HCT116 (cell line): ENCODE measurements at places on chromosomes 16 and 17. TPM values are rescaled to one million over a fixed set of nuclear protein-coding genes. Genes with fewer than 3 reads are reported as not detected.

Gene KRT9
- 0.15 TPM for total RNA-seq

Gene OTOA
- not detected for total RNA-seq

Gene MRC2
- 10.7 TPM for total RNA-seq

Gene ZNF23
- total RNA-seq = 11.1 TPM

Gene TOX3
- not detected for total RNA-seq

Gene PSMC3IP
- total RNA-seq = 24.3 TPM

DNA sequence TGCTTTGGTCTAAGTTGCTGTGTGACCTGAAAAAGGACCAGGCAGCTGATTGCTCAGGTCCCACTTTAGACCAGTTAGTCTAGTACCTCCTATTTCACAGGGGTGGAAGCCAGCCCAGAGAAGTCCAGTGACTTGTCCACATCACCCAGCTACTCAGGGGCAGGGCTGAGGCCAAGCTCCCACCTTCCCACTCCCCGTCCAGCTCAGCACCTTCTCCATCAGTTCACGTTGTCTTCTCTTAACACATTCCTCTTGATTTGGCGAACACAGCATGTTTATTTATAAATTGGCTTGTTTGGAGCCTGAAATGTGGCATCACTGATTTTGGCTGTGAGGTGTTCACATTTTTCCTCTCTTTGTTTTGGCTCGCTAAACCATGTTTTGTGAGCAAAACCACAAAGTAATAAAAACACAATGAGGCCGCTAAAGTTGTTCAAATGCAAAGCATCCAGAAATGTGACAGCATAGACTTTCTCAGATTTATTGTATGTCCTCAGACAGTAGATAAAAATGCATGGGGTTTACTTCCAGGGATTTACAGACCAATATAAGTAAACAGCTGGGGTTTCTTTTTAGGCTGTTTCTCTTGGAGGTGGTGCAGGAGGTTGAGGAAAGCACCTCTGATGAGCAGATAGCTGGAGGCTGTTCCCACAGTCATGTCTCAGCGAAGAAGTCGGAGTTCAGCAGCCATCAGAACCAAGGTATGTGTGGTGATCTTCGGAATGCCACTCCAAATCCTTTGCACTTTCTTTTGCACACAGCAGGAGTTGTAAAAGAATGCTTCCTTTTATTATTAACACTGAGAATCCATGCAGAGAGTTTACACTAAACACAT is 88.4 kb downstream of the PLXDC1 start:
- H3K27ac ChIP-seq = no peak overlapping the region
- no peaks in the 10 kb centered on the region for H3K36me3 ChIP-seq
- no peak overlapping the region for H3K4me3 ChIP-seq
- H3K4me1 ChIP-seq = no peaks in the 10 kb centered on the region
- DNase-seq = no peak

DNA sequence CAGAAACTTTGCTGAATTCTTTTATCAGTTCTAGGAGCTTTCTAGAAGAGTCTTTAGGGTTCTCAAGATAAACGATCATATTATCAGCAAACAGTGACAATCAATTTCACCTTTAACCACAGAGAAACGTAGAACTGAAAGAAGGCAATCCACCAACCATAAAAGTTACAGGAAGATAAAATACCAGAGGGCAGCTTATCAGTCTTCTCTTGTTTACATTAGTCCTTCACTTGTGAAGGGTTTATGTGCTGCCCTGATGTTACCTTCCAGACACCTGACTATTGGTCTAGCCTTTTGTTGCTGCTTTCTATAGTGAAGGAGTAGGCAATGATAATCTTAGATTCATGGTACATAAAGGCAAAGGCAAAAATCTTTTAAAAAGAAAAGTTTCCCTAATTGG is 73.2 kb upstream of the EFCAB3 start:
- no peaks in the 10 kb centered on the region for H3K27me3 ChIP-seq
- no peak overlapping the region for H3K4me3 ChIP-seq
- no peaks in the 10 kb centered on the region for H3K36me3 ChIP-seq
- no peak for DNase-seq

- H3K4me3 ChIP-seq = peak overlapping the region; percentile 66
- DNase-seq = peak; percentile 72
- peak overlapping the region; percentile 88 for H3K27ac ChIP-seq
Measured at GRCh38 chr16:83953796-83954576, 946 bp downstream of the OSGIN1 start.

DNA sequence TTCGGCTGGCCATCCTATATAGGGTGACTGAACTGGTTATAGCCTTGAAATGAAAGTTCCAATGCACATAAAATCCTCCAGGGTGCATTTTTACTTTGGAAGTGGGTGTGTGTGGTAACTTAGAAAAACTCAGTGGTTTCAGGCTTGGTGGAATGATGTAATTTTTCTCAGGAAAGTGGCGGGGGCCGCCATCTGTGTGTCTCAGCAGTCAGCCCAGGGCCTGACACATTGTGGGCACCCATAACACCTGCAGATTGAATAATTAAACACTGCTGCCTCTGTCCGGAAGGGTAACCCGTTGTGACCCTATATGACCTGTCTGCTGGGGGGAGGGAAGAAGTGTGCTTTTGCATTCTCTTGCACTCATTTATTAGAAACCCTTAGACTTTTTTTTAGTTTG is 2.2 kb upstream of the PDP2 start:
- H3K4me1 ChIP-seq = peaks cover 17% of the 10 kb centered on the region
- DNase-seq = no peak
- no peaks in the 10 kb centered on the region for H3K27me3 ChIP-seq
- H3K4me3 ChIP-seq = no peak overlapping the region
- H3K36me3 ChIP-seq = no peaks in the 10 kb centered on the region
- H3K27ac ChIP-seq = no peak overlapping the region

GRCh38 chr16:2337431-2338296 is 2.9 kb downstream of the ABCA3 start:
- peaks cover 10% of the 10 kb centered on the region for H3K4me1 ChIP-seq
- no peak overlapping the region for H3K4me3 ChIP-seq
- no peak overlapping the region for H3K27ac ChIP-seq
- no peak for DNase-seq

DNA sequence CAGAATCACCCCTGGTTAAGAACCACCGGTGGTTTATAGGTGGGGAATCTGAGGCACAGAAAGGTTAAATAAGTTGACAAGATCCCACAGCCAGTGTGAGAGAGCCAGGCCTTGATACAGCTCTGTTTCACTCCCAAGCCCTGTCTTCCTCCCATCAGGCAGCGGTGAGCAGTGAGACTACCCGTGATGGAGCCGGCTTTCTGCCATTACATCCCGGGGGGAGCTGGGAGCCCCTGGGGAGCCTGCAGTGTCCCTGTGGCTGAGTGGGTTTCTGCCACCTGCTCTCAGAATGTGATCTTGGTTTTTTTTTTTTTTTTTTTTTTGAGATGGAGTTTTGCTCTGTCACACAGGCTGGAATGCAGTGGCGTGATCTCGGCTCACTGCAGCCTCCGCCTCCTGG is 66.4 kb downstream of the ABCC1 start:
- DNase-seq = no peak
- peaks cover 12% of the 10 kb centered on the region for H3K36me3 ChIP-seq
- H3K4me3 ChIP-seq = no peak overlapping the region
- H3K4me1 ChIP-seq = peaks cover 41% of the 10 kb centered on the region

DNA sequence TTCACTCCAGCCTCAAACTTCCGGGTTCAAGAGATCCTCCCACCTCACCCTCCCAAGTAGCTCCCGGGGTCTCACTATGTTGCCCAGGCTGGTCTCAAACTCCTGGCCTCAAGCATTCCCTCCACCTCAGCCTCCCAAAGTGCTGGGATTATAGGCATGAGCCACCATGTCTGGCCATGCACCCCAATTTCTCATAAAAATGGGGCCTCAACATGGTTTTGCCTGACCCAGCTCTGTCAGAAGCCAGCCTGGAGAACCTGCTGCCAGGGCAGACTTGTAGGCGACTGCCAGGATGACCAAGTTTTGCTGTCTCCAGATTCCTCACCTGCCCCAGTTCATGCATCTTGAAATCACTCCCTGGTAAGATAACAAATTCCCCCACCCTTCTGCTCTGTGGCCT is 82.9 kb downstream of the AIPL1 start:
- peaks cover 30% of the 10 kb centered on the region for H3K27me3 ChIP-seq
- no peak for DNase-seq
- no peaks in the 10 kb centered on the region for H3K4me1 ChIP-seq
- H3K27ac ChIP-seq = no peak overlapping the region

- H3K27ac ChIP-seq = no peak overlapping the region
- no peaks in the 10 kb centered on the region for H3K4me1 ChIP-seq
- peaks cover 12% of the 10 kb centered on the region; the same call in 1 of the 2 replicates for H3K27me3 ChIP-seq
- H3K36me3 ChIP-seq = no peaks in the 10 kb centered on the region
Measured at GRCh38 chr16:75761108-75761507, 34.8 kb upstream of the CPHXL start.

DNA sequence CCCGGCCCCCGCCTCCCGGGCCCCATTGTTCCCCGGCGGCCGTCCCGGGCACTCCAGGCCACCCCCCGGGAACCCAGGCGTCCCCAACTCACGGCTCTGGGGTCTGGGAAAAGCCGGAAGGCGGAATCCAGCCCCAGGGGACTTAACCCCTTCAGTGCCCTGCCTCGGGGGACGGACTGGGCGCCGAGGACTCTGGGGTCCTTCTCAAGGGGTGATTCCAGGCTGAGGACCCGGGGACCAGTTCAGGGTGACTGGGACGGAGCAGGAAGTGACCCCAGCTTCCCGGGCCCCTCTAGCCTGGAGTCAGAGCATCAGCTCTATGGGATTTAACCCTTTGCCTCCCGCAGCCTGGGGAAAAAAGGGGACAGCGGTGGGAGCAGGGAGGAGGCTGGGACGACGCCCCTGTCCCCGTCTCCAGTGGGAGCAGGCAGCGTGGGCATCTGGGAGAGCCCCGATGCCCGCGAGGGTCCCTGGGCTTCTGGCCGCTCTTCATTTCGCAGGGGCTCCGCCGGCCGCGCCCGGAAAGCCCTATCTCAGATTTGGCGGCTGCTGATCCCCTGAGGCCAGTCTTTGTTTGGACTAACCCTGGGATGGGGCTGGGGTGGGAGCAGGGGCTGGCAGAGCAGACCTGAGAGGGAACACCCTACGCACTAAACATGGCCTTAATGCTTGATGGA is at the start of gene ZNF629:
ZNF629 (minus strand) TSS at position 270 of the 677 bp plus-strand sequence. CDS start 2,723 bp downstream, outside the sequence.
- peak within 1 kb of the TSS; percentile 78 for H3K27ac ChIP-seq
- no peaks in the 10 kb centered on the region for H3K27me3 ChIP-seq
- no peaks in the 10 kb centered on the region; the same call in 1 of the 2 replicates for H3K36me3 ChIP-seq
- peak within 1 kb of the TSS; percentile 92 for H3K4me3 ChIP-seq
- DNase-seq = peak; percentile 39
- H3K4me1 ChIP-seq = peaks cover 22% of the 10 kb centered on the region

- no peak for DNase-seq
- no peak overlapping the region for H3K4me3 ChIP-seq
- no peaks in the 10 kb centered on the region for H3K36me3 ChIP-seq
Measured at GRCh38 chr16:3188925-3189825, 1.2 kb downstream of the OR1F1 start.

DNA sequence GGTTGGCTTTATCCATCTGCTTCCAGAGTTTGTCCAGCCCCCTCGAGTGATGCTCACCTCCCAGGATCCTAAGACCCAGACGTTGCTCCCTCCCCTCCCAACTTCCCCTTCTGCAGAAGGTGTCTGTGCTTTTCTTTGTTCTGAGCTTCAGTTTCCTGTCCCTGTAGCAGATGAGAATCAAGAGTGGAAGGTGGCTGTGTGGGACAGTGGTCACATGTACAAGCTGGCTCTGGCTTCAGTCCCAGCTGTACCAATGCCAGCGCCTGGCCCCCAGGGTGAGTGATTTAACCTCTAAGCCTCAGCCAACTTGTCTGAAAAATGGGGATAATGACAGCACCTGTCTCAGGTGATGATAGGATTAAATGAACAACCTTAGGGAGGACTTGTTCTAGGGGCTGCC is 7.7 kb downstream of the PRR15L start:
- H3K27me3 ChIP-seq = no peaks in the 10 kb centered on the region
- peaks cover 12% of the 10 kb centered on the region; the same call in 1 of the 2 replicates for H3K36me3 ChIP-seq
- no peak overlapping the region for H3K4me3 ChIP-seq
- DNase-seq = no peak
- peak overlapping the region; percentile 67 for H3K27ac ChIP-seq

DNA sequence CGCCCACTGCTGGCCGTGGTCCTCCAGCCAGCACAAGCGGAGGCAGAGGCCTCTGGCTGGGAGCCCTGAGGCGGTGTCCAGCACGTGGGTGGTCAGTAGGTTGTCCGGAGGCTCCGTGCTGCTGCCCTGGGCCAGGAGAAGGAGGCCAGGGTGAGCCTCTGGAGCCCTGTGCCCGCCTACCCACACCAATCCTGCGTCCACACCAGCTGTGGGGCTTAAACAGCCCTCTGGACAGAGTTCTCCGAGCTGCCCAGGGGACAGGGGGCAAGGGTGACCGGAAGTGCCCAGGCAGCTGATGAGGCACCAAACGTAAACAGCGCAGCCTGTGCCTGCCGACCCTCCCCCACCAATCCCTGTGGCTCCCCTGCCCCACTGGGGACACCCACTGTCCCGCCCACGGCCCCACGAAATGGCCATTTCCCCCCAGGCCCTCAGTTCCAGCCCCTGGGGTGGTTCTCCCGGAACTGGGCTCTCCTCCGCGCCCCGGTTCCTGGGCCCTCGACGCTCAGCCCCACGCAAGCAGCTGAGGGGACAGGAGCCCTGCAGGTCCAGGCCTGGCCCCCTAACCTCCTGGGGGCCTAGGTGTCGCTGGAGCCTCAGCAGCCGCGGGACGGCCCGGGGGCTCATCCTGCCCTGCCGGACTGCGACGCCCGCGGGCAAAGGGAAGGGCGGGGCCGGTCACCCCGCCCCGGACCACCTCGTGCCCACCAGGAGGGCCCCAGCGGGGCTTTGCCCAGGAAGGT is 27.9 kb upstream of the DBNDD1 start:
- H3K4me1 ChIP-seq = peaks cover 38% of the 10 kb centered on the region
- no peak overlapping the region for H3K4me3 ChIP-seq
- no peaks in the 10 kb centered on the region for H3K27me3 ChIP-seq
- peaks cover 16% of the 10 kb centered on the region; the same call in 1 of the 2 replicates for H3K36me3 ChIP-seq

DNA sequence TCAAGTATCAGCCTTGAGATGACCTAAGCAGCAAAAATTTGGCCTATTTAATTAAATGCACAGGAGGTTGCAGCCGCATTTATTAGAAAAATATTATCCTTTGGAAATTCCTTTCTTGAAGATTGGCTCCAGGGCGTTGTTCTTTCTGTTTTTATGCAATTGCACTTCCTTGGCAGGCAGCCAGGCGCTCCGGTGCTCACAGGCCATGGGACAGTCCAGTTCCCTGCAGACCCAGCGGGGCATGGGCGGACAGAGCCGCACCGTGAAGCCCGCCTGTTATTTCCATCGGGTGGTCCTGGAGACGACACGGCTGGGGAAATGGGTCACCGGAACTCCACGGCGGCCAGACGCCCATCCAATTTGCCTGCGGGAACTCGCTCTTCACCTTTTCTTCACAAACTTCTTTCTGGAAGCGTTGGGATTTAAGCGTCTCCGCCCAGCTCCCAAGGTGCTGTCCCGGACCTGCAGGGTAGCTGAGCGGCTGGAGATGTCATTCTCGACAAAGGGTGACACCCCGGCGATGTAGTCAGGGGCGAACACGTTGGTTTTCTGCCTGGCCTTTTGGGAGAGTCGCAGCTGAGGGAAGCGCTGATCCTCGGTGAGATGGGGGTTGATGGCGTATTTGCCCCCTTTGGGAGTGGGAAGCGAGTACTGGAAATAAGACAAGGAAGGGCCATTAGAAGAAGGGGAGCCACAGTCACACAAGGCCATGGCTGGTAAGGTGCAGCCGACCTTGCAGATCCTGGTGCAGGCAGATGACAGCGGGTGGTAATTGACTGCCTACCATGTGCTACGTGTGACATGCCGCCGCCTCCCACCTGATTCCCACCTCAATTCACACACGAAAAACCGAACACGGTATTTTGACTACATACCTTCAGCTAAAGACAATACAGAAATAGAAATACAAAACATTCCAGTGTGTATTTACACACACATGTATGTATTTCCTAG is 12.5 kb downstream of the NOB1 start:
- no peak overlapping the region for H3K4me3 ChIP-seq
- H3K27me3 ChIP-seq = no peaks in the 10 kb centered on the region
- peaks cover 43% of the 10 kb centered on the region for H3K36me3 ChIP-seq
- DNase-seq = no peak

GRCh38 chr17:80793851-80794267 is 197.8 kb upstream of the CHMP6 start:
- DNase-seq = no peak
- 0 out of 2 replicates have a peak, but pooled peaks cover 4% of the 10 kb centered on the region for H3K36me3 ChIP-seq
- no peaks in the 10 kb centered on the region for H3K27me3 ChIP-seq
- H3K4me1 ChIP-seq = peaks cover 59% of the 10 kb centered on the region
